ENCODE measurements at places on chromosomes 1 and 21.

- DNase-seq = no peak
These were observed 449.9 kb downstream of the PTPRU start for GRCh38 chr1:29686012-29686930.

- DNase-seq = no peak
These were observed 32.3 kb downstream of the HHAT start for GRCh38 chr1:210360852-210361477.

DNA sequence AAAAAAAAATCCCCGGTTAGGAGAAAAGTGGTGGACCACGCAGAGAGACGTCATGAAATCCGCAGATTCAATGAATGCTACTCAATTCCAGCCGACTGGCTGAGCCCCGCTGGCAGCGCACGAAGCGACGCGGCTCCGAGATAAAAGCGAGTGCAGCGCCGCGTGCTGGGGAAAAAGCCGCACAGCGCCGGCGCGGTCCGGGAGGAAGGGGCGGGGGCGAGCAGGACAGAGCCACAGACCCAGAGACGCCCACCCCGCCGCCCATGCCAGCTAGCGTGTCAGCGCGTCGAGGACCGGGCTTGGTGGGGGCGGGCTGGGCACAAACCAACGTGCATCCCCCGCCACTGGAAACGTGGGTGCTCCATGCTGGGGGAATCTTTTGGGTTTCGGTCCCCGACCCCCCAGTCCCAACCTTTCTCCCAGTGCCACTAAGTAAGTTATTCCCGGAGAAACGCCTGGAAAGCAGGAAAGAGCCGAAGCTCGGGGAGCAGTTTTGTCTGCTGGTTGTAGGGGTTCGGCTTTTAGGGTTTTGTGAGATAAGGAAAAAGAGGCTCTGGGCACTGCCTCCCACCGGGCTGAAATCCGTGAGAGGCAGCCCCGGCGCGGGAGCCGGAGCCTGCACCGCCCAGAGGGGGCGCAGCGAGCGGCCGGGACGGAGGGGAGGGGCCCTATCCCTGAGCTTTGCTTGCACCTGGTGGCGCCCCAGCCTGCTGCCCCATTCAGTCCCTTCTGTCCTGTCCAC, at the start of gene KCNJ6:
TSS of gene KCNJ6 (minus strand) at position 148 of the 742 bp plus-strand sequence. CDS start 75,775 bp downstream, outside the sequence.
- peak; percentile 15 for DNase-seq

GRCh38 chr1:93734999-93735398, 53.4 kb upstream of the BCAR3 start:
- no peak for DNase-seq
